ENCODE measurements at places on chromosomes 6 and 20.
A peak's percentile ranks its signal among the peaks of the same experiment; 100 is the strongest.

DNA sequence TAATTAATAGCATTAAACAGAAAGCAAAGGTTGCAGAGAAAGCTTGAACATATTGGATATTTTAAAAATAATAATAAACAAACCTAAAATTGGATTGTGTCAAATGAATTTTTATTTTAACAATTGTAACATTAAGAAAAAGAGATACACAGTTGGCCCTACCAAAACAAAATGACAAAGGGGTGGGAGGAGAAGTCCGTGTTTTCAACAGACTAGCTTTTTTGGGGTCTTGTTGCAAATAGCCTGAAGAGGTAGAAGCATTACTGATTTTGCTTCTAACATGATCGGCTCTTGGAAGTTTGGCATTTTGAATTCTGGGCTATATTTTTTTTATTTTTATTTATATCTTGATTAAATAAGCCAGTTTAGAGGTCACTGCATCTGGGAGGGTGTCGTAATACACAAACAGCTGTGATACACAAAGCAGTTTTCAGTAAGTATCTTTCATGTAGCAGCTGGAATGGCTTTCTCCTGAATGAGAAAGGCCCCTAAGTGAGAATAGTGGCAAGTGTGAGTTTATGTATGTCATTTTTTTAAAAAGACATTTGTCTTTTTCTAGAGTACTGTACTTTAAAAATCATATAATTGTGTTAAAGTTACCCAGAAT lies 85.5 kb upstream of the ZNF217 start:
- no peak for DNase-seq

DNA sequence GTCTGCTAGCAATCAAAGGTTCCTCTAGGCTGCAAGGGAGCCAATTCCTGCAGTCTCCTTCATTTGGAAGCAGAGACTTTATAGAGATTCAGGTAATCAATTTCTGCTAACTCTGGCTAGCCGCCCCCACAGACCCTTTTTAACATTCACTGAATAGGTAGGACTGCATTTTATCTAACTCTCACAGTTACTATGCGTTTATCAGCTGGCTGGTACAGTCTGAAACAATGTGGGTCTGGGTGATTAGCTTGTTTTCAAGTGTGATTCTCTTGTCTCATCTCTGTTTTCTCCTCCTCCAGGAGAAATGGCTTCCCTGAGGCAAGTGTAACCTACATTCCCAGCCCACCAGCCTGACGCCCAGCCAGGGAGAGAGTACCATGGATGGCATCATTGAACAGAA lies 73.3 kb downstream of the SYNDIG1 start:
- DNase-seq, result no peak

GRCh38 chr20:53221731-53222130 lies 249.6 kb downstream of the TSHZ2 start:
- no peak for DNase-seq

DNA sequence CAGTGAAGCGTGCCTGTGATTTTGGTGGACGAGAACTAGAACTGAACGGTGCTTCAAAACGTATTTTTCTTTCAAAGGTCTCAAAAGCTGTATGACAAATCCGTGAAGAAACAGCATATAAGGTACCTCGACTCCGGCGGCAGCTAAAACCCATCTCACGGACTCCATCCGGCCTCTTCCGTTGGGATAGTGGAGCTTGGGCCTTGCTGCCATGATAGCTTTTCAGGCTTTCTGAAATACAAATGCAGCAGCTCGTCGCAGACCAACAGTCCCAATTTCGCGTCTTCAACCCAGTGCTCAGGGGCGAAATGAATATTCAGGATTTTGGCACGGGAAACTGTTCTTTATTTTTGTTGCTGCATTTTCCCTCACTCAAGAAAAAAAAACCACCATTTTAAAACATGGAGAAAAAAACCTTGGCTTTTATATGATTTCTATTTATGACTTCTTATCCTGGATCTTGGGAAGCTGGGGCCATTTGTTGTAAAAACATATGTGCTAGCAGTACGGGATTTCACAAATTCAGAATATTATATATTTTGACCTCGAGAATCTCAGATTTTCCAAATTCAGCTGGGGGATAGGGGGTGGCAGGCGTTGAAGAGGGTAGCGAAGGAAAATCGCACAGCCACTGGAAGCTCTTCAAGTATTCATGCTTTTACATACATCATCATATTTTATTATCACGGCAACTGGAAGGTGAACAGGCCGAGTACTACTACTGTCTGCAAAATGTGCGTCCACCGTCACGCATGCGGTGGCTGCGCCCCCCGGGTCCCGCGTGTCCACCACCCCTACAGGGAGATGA lies 849 bp downstream of the GSTA4 start:
- no peak for DNase-seq

DNA sequence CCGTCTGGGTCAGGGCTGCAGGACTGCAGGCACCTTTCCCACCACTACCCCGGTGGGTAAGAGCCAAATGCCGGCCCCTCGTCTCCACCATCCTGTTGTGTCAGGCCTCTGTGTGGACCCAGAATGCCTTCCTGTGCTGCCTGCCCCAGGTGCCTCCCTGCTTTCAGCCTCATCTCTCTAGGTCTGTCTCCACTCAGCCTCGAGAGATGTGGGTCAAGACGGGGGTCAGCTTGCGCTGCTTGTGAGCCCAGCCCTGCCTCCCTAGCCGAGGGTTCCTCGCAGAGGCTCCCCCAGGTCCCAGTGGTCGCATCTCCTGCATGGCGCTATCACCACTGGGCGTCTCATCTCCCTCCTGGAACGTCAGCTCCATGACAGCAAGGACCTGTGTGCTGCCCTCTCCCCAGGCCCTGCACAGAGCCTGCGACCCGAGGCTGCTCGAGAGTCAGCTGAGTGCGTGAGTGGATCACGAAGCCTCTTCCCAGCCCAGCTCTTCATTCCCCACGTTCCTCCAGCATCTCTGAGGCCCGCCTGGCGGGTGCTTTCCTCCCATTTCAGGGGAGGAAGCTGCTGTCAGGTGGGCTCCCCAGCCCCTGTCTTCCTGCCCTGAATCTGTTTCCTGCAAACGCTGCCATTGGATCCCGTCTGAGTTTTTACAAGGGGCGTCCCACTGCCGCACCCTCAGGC lies 38.7 kb upstream of the ZBP1 start:
- peak; percentile 9 for DNase-seq

DNA sequence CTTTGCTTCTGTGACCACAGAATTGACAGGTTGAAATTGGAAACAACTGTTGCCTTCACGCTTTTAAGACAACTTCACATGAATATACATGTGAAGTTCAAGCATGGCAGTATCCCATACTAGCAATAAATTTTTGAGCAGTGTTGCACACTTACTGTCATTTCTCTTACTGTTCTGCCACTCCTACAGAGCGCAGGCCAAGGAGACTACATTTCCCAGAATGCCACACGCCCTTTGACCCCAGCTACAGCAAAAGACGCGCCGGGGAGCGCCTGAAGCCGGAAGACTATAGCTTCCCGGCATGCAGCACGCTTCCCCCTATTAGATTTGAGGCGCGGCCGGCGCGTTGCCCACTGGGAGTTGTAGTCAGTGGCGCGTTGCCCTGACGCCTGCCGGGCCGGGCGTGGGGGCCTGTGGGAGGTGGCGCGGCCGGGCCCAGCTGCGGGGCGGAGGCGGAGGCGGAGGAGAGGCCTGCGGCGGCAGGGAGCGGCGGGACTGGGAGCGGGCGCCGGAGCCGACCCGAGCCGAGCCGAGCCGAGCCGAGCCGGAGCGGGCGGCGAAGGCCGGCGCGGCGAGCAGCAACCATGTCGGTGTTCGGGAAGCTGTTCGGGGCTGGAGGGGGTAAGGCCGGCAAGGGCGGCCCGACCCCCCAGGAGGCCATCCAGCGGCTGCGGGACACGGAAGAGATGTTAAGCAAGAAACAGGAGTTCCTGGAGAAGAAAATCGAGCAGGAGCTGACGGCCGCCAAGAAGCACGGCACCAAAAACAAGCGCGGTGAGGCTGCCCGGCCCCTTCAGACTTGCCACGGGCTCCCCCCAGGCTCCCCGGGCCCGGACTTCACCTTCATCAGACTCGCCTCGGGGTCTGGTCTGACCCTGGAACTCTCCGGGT lies at the start of gene CHMP4B:
Gene CHMP4B (plus strand): TSS at position 464 of the 891 bp plus-strand sequence. CDS start 121 bp downstream, at position 585.
- DNase-seq, result peak; percentile 99

DNA sequence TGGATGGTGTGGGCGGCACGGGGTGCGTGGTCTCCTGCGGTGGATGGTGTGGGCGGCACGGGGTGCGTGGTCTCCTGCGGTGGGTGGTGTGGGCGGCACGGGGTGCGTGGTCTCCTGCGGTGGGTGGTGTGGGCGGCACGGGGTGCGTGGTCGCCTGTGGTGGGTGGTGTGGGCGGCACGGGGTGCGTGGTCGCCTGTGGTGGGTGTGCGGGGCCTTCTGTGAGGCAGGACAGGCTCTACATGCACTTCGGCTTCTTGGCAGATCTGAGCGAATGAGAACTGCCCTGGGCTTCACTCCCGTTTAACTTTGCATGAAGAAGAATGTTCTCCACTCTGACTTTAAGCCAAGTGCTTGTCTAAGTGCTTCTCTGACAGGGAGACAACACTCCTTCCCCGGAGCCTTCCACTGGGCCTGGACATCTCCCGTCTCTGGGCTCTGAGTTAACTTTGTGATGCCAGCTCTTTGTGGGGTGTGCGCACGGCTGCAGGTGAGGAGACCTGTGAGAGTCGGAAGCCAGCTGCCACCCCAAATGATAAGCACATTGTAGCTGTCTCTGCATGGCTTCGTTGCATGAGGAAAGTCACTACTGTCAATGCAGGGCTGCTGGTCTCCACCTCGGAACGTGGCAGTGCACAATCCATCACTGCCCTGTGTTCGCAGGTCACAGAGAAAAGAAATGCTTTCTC lies 244.8 kb downstream of the DLL1 start:
- no peak for DNase-seq

- no peak for DNase-seq
These were observed 64.8 kb downstream of the JARID2 start for GRCh38 chr6:15310680-15311079.

GRCh38 chr6:82072121-82072521 lies 175.4 kb downstream of the IBTK start:
- DNase-seq, result no peak

DNA sequence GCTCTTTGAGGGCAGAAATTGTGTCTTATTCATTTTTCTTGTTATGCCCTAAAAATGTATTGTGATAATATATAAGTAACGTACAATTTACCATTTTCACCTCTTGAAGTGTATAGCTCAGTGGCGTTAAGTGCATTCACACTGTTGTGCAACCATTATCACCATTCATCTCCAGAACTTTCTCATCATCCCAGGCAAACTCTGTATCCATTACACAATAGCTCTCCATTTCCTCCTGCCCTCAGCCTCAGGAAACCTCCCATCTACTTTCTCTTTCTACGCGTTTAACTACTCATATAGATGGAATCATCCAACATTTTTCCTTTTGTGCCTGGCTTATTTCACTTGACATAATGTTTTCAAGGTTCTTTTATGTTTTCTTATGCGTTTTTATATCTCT lies 184.6 kb downstream of the ESR1 start:
- no peak for DNase-seq

DNA sequence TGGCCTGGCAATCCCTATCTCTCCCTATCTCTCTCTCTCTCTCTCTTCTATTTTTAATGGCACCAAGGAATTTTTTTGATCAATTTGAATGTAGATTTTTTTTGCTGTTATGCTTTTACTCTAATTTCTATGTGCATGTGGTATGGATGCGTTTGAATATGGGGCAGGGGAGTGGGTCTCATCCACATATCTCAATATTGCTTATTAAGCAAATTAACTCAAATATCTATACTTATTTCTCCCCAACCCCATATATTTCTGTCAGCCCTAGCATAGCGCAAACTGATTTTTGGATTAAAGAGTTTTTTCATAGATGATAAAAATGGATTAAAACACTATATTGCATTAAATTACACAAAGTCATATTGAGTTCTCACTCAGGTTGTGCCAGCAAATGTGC lies 210.2 kb downstream of the KHDRBS2 start:
- no peak for DNase-seq

DNA sequence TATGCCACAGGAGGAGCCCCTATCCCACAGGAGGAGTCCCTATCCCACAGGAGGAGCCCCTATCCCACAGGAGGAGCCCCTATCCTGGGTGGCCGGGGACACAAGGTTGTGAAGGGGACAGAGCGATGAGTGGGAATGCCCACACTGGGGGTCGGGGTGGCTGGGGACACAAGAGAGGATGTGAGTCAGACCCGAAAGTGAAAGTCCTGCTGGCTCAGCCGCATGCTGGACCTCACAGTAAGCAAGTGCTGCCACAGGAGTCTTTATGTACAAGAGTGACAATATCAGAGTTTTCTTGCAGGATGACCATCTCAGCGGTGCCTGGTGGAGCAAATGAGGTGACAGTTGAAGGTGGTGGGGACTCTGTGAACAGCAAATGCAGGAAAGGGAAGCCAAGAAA lies 93.7 kb downstream of the PSMB1 start:
- no peak for DNase-seq

DNA sequence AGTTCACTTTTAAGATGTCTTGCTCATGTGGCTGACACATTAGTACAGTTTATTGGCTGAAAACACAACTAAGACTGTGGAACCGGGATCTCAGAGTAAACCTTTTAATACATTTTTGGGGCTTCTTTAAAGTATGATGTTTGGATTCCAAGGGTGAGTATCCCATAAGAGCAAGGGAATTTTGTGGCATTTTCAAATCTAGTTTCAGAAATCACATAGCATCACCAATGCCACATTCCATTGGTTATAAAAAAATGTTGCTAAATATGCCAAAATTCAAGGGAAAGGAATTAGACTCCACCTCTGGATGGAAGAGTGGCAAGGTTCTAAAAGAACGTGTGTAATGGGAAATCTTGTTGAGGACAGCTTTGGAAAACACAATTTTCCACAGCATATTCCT lies 338.6 kb downstream of the COL12A1 start:
- DNase-seq, result no peak

GRCh38 chr20:17854307-17854903 lies 114.2 kb downstream of the SNX5 start:
- no peak for DNase-seq

- DNase-seq, result no peak
These were observed 24.5 kb downstream of the ADAT2 start for GRCh38 chr6:143426026-143426425.

DNA sequence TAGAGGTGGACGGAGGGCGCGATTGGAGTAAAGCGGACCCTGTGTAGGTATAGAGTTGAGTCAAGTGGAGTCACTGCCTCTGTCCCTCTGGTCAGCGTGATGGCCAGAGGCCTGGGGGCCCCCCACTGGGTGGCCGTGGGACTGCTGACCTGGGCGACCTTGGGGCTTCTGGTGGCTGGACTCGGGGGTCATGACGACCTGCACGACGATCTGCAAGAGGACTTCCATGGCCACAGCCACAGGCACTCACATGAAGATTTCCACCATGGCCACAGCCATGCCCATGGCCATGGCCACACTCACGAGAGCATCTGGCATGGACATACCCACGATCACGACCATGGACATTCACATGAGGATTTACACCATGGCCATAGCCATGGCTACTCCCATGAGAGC lies 479 bp downstream of the SLC39A7 start:
- DNase-seq, result no peak

DNA sequence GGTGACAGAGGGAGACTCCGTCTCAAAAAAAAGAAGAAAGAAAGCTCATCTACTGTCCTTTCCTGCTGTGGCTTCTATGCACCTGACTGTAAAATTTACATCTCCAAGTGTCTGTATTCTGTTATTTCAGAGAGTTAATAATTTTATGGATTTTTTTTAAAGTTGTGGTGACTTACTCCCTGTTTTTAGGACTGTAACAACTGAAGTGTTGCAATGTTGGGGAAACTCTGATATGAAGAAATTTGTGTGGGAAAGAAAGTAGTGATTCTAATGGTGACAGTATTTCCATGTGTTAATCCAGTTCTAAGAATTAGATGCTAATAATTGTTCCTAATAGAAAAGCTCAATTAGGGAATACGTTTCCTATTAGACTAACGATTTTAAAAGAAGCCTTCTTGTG lies 27.4 kb downstream of the STX11 start:
- DNase-seq, result no peak

GRCh38 chr20:2283706-2284423 lies 11.9 kb upstream of the TGM3 start:
- no peak for DNase-seq

- DNase-seq, result no peak
These were observed 99.4 kb downstream of the ASXL1 start for GRCh38 chr20:32457479-32457986.
